ENCODE measurements at places on chromosomes 16 and 17.
A peak's percentile ranks its signal among the peaks of the same experiment; 100 is the strongest.

GRCh38 chr17:77177002-77177741 is 36.4 kb downstream of the SEC14L1 start:
- no peak for DNase-seq

GRCh38 chr16:86761111-86762031 is 183.0 kb downstream of the FOXL1 start:
- peak; percentile 36 for DNase-seq

DNA sequence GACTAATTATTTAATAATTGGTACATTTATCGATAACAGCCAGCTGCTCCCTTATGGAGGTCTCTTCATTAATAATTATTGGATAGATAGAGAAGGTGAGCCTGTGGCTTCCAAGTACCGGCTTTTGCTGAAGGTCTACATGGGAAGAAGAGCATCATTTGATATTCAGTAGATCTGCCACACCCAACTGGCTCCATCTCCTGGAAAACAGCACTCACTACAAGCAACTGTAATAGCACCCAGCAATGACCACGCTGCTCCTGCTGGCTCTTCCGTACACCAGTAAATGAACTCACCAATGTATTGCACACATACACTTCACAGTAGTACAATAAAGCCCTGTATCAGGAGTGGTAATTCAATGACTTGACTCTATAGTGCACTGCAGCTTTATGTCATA is 19.5 kb downstream of the MARVELD3 start:
- no peak for DNase-seq

DNA sequence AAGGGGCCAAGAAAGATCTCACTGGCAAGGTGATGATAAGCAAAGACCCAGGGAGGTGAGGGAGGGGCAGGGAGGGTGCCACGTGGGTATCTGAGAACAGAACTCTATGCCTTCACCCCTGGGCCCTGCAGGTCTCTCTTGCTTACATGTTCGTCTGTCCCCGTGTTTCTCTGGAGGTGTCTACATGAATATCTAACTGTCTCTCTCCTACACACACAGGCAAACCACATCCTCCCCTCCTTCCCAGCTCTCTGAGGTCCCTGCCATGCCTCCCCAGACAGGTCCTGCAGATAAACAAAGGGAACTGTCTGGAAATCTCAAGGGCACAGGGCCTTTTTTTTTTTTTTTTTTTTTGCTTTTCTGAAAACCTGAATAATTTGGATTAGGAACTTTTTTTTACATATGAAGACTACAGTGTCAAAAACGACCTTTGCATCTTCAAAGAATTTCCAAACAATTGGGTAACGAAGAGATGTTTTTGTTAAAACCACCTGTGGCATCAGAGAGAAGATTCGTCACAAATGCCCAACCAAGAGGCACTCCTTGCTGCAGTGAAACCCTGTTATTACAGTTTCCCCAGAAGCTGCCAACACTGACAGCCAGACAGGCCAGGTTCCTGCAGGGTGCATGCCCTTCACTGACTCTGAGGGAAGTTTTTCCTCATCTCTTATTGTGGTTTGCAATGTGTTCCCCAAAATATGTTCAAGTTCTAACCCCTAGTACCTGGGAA is 17.8 kb downstream of the PLLP start:
- peak; percentile 42 for DNase-seq

DNA sequence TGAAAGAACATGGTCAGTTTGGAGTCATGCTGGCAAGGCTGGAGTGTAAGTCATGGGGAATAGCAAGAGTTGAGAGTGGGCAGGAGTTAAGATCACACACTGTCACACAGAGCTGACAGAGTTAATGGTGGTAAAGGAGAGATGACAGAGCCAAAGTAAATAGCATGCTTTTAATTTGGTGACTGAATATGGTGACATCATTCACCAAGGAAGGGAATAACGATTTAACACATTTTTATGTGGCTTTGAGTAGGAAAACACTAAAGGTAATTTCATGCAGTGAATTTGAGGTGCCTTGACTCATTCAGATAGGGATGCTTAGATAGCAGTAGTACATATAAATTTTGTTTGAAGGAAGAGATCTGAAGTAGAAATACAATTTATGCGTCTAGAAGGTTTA is 42.1 kb downstream of the SYNRG start:
- DNase-seq: no peak
